ENCODE measurements at places on chromosomes 2 and 18. TPM values are rescaled to one million over a fixed set of nuclear protein-coding genes. Genes with fewer than 3 reads are reported as not detected.

BOD1L2 gene
- not detected for total RNA-seq

SIX3 gene
- 4.1 TPM for total RNA-seq

AGAP1 gene
- 30.0 TPM for total RNA-seq

DYNC2LI1 gene
- 17.7 TPM for total RNA-seq

SLC30A3 gene
- not detected for total RNA-seq

SLC4A5 gene
- under 0.01 TPM for total RNA-seq

LRRTM4 gene
- not detected for total RNA-seq

ASXL2 gene
- total RNA-seq: 18.1 TPM

ELOA2 gene
- total RNA-seq: not detected

PROKR1 gene
- total RNA-seq: under 0.01 TPM

NOL4 gene
- total RNA-seq: not detected

PTH2R gene
- total RNA-seq: not detected

MOCOS gene
- 63.1 TPM for total RNA-seq

KLHL41 gene
- total RNA-seq: under 0.01 TPM

MALL gene
- 38.3 TPM for total RNA-seq

TUBA4B gene
- total RNA-seq: not detected

BOK gene
- total RNA-seq: 26.1 TPM
